ENCODE measurements at places on chromosomes 5 and 9.

- no peak for DNase-seq
Measured at GRCh38 chr5:74636552-74636951, 4.0 kb downstream of the ENC1 start.

GRCh38 chr9:69293156-69293555 lies 31.9 kb upstream of the ENTREP1 start:
- no peak for DNase-seq

DNA sequence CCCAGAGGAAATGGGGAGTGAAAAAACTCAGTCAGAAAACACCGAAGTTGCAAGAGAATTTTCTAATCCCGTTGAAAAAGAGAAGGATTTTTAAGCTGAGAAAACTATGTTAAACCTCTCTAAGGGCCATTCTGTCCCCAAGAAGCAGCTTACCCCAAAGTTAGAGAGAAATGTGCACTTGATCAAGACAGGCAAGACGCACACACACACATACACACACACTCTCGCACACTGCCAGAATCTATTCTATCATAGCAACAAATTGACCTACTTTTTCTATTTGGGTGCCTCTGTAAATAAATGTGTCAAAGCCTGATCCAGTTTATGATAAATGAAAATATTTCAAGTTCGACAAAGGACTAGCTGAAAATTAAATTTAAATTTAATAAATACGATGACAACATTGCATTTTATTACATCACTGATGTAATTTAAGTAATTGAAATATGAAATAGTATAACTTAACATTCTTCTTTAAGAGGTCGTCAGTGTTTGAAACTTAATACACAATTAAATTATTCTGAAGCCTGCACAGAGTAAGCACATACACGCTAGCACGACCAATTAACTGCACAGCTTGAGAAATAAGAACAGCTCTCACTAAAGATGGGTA lies 5.9 kb downstream of the NFIL3 start:
- DNase-seq, result no peak

- DNase-seq, result no peak
Measured at GRCh38 chr9:71858812-71859211, 52.2 kb downstream of the ABHD17B start.

- DNase-seq, result no peak
Measured at GRCh38 chr5:132069994-132070393, 3.6 kb upstream of the CSF2 start.

DNA sequence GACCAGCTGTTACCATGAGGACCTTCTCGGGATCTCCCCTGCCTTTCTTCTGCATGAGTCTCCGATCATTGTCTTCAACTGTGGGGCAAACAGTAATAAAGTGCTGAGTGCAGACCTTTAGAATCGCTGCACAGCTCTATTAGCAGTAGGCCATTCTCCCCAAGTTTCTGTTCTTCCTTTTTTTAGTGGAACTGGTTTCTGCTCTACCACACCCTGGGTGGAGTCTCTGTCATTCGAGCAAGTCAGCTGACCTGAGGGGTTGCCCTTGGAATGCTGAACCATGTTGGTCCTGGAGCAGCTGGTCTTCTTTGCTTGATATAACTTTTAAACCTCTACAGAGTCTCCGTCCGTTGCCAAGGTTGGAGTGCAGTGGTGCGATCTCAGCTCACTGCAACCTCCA lies 33.4 kb upstream of the GNPDA1 start:
- DNase-seq, result no peak

DNA sequence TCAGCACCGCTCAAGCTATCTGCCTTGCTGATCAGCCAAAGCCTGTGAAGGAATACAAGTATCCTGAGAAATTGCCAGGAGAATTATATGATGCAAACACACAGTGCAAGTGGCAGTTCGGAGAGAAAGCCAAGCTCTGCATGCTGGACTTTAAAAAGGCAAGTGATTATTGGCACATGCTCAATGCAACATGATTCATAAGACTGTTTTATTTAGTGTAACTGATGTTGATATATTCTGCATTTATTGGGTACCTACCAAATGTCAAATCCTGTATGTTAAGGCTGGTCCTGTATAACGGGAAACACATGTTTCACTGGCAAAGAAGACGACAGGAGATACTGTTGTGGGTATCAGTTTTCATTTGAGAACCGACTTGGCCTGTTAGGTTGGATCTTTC lies 69.0 kb downstream of the ADAMTS16 start:
- no peak for DNase-seq

- DNase-seq, result no peak
Measured at GRCh38 chr5:68822796-68823195, 271.0 kb upstream of the SLC30A5 start.

DNA sequence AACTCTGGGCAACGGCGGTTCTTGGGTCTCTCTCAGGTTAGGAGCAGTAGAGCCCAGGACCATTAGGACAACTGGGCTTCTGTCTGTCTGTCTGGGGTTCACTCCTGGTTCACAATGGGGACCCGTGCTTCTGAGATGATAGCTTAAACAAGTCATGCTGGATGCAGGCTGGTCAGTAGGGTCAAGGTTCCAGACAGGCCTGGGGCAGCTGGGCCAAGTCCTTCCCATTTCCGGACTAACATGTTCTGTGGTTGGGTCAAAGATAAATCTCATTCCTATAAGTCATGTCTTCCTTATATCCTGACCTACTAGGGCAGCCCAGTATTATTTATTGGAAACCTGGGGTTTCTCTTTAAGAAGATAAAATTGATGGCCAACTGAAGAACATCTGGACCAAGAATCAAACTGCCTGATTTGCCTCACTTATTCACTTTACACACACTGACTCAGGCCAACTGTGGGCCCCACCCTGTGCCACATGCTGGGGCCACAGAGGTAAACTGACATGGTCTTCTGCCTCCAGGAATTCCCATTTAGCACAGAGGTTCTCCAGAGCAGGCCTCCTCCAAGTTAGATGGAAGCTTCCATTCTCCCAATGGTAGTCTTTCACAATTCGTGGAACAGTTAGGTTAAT lies 8.3 kb downstream of the HDHD3 start:
- no peak for DNase-seq

DNA sequence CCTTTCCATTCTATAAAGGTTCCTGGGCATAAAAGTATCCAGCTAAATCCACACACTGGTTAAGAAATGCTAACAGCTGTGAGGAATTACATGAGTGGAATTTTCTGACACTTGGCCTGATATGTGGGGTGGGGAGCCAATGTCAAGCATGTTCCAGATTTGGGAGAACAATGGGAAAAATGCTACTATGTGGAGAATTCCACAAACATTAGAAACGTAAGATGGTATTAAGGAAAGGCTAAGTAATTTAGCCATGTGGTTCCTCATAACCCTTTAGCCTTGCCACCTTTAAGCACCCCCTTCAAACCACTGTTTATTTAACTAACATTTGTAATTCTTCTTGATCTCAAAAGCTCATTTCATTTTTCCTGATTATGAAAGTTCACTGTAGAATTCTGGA lies 149.2 kb downstream of the GNA14 start:
- DNase-seq, result no peak

- no peak for DNase-seq
Measured at GRCh38 chr9:86659413-86660046, 287.8 kb downstream of the GAS1 start.

GRCh38 chr9:33880211-33881089 lies 63.5 kb downstream of the UBE2R2 start:
- no peak for DNase-seq

- no peak for DNase-seq
Measured at GRCh38 chr9:135703726-135704125, 1.7 kb downstream of the KCNT1 start.

GRCh38 chr9:96411129-96411838 lies 6.9 kb downstream of the ZNF367 start:
- DNase-seq, result no peak

- DNase-seq, result no peak
Measured at GRCh38 chr9:130196643-130197042, 24.4 kb downstream of the NCS1 start.

GRCh38 chr9:16616686-16617085 lies 253.8 kb downstream of the BNC2 start:
- DNase-seq, result no peak

DNA sequence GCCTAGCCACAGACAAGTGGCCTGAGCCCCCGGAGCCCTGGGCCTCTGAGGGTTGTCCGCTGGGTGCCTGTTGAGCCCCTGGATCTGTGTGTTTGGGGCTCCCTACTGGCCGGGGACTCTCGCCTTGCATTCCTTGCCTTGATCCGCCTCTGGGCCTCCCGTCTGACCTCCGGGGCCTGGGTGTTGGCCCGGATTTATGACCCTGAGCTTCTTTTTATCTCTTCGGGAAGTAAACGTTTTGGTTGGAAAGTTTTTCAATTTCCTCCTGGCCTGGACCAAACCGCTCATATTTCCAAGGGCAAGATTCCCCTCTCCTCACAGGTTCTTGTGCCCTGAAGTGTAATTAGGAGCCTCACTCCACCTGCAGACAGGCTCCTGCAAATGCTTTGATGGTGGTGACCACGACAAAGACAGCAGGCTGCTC lies 69.3 kb upstream of the EGFLAM start:
- DNase-seq, result no peak

- no peak for DNase-seq
Measured at GRCh38 chr9:128385496-128386460, 14.6 kb downstream of the URM1 start.

DNA sequence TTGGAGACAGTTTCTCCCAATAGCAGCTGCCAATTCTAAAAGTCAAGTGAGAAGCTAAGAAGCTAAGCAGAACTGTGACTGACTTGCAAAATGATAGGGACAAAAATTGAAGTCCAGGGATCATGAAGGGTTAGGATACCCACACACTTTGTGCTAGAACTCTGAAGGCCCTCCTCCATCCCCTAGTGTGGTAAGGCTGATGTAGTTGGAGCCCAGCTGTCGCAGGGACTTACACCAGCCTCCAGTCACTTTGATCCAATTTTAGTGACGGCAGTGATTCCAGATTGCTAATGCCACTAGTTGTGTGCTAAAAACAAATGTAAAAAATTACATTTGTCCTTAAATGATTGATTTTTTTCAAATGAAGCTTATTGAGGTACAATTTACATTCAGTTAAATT lies 742.7 kb upstream of the ZNF608 start:
- no peak for DNase-seq

DNA sequence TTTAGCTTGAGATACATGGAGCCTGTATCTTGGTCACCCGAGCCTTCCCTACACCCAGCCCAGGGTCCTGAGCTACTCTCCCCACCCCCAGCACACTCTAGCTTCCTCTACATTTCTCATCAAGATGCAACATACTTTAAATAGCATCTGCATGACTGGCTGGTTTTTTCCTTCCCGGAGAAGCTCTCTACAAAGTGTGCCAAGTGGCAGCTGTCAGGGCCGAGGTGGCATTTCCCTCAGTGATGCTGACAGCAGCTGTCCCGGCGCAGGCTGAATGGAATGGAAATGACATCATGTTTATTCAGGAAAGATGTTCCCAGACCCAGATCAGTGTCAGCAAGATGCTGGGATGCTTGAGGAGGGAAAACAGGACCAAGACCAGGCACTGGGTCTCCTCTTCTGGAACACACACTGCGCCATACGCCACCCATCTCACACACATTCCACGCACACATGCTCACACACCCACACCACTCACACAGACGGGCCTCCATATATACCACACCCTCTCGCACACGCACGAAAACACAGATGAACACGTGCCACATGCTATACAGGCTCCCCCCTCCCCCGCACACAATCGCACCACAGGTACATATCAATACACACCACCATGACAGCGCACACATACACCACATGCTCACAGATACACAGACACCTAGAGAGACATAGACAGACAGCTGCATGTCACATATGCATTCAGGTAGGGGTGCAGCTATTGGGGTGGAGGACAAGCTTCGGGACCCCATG lies 67.8 kb downstream of the LHX2 start:
- no peak for DNase-seq

- DNase-seq, result no peak
Measured at GRCh38 chr5:135671052-135671705, 92.4 kb upstream of the CXCL14 start.

- DNase-seq, result no peak
Measured at GRCh38 chr9:112848316-112849151, 42.1 kb downstream of the SLC46A2 start.

GRCh38 chr5:103298117-103298516 lies 39.6 kb downstream of the MACIR start:
- no peak for DNase-seq

GRCh38 chr9:117414220-117414905 lies 494 bp downstream of the ASTN2 start:
- DNase-seq, result no peak

DNA sequence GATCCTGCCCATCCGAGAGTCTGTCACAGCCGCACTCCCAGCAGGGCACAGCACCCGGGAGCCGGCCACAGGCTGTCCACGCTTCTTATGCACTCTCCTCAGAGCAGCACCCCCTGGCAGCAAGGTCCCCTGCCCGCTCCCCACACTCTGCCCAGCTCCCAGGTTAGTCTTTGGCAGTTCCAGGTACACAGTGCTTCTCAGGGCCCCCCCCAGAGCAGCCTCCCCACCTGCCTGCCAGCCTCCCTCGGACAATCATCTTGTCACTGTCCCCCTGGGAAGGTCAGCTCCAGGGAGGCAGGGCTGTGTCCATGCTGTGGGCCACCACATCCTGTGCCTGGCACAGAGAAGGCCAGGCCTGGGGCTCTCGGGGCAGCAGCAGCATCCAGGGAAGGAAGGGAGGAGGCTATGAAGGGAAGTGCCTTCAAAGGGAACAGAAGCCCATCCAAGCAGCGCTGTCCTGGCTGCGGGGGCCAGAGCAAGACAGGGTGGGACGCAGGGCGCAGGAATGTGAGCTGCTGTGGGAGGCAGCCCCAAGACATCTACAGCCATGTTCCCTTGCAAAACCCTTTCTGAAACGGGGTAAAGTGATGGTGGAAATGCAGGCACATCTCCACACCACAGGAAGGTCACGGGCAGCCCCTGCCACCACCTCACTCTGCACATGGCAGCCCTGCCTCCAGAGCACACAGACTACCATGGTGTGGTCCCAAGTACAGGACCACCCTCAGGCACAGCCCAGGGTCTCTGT lies 68.6 kb upstream of the ADAMTS2 start:
- no peak for DNase-seq

GRCh38 chr5:171580502-171581265 lies 161.2 kb downstream of the FGF18 start:
- DNase-seq, result no peak

GRCh38 chr9:18437315-18438201 lies 36.4 kb upstream of the ADAMTSL1 start:
- DNase-seq, result no peak

GRCh38 chr5:3351581-3352442 lies 243.8 kb upstream of the IRX1 start:
- DNase-seq, result no peak

- no peak for DNase-seq
Measured at GRCh38 chr9:121857928-121858327, 206.5 kb downstream of the DAB2IP start.

DNA sequence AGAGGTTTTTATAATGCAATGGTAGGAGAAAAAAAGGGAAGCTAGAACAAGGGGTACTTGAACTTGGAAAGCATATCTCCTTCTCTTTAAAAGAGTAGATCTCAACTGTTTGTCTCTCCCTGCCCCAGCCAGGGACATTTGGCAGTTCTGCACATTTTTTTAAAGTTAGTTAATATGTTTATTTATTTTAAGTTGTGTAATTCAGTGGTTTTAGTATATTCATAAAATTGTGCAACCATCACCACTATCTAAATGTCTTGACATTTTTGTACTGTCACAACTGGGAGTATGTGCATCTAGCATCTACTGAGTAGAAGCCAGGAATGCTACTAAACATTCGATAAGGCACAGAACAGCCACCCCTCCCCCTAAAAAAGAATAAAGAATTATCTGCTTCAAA lies 103.5 kb upstream of the DPYSL3 start:
- DNase-seq, result no peak
